ENCODE measurements at places on chromosomes 2 and 18.

GRCh38 chr2:42361728-42362283 is 789 bp upstream of the COX7A2L start:
- DNase-seq, result no peak

DNA sequence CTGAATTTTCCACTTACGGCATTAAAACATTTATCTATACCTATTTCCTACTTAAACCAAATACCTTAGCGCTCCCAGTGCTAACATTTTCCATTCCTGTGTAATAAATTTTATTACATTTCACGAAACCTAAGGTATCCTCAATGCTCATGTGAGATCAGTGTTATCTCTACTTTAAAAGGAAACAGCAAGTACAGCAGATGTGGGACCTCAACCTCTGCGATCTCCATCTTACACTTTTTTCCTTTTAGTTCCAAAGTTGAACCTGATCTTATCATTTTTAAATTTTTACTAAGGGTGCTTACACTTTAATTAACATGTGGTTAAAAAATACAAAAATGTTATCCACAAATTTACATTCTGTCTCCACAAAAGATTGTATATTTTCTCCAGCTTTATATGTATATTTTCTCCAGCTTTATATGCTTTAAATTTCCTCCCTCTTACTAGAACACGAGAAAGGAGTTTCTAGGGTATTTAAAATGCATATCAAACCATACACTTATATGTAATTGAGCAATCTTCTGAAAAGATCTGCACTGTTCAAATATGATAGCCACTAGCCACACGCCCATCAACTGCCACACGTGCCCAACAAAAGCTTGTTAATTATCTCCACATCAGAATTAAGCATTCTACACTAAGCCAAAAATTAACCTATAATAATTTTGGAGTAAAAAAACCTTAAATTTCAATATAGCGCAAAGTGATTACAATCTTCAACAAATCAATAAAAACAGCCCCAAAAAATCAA is 38.1 kb downstream of the MBOAT2 start:
- no peak for DNase-seq

DNA sequence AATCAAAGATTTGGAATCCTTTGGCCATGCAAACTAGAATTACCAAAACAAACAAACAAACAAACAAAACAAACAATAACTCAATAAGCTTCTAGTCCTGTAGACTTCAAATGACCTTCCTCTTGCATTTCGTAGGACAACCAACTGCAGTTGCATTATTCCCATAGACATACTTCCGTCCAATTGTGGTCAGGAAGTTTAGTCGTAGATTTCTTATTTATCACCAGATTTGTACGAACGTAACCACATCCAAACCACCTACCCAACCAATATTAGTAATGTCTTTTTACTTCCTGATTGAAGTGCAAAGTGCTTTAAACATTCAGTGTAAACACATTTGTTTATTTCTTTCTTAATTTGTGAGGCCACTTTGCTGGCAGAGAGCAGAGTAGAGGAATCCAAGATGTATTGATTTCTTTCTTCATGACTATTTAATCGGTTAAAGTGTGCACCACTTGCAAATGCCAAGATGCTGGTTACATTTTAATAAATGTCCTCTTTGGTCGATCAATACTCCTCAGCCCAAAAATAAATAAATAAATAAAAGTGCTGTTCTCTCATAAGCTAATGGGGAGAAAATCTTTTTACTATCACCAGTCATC is 1745.6 kb upstream of the CELF4 start:
- DNase-seq, result no peak

GRCh38 chr2:150530168-150530567 is 42.7 kb upstream of the RND3 start:
- DNase-seq, result no peak

DNA sequence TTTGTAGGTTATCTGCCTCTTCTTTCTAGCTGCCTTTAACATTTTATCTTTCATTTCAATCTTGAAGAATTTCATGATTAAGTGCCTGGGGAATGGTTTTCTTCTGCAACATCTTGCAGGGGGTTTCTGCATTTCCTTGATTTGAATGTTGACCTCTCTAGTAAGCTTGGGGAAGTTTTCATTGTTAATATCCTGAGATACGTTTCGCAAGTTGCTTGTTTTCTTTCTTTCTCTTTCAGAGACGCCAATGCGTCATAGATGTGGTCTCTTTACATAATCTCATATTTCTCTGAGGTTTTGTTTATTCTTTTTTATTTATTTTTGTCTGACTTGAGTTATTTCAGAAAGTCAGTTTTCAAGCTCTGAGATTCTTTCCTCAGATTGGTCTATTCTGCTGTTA is 225.7 kb downstream of the XIRP2 start:
- no peak for DNase-seq

GRCh38 chr2:20771299-20771698 is 51.6 kb downstream of the LDAH start:
- DNase-seq, result no peak

GRCh38 chr2:127145280-127145895 is 38.4 kb upstream of the BIN1 start:
- no peak for DNase-seq

GRCh38 chr2:149099298-149099697 is 60.8 kb downstream of the LYPD6B start:
- no peak for DNase-seq

DNA sequence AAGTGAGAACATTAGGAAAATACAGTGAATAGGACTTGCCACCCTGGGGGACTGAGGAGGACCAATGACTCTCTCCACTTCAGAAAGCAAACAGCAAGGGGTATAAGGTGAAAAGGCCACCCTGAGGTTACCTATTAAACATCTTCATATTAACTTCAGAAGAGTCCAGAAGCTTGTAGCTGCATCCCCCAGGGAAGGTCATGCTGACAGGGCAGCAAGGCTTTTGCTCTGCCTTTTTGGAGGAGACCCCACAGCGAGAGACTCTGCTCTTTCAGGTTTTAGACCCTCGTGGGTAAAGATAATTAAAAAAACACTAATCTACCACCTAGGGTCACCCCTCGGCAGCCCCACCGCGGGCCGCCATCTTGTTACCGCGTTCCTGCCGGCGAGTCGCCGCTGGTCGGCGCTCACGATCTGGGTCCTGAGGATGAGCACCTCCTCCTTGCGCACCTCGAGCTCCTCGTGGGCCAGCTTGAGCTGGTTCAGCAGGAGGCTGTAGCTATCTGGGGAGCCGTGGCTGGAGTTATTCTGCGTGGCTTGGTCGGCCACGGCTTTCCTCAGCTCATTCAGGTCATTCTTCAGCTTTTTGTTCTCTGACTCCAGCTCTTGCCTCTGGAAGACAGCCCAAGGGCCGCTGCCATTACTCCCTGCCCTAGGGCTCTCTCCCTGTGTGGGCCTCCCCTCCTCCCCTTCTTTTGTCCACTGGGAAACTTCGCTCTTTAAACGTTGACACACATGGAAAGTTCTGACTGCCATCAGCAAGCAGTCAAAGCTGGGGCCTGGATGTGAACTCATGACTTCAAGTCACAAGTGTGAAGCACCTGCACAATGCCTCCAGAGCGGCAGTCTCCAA is 50.7 kb upstream of the ACAA2 start:
- DNase-seq, result no peak

DNA sequence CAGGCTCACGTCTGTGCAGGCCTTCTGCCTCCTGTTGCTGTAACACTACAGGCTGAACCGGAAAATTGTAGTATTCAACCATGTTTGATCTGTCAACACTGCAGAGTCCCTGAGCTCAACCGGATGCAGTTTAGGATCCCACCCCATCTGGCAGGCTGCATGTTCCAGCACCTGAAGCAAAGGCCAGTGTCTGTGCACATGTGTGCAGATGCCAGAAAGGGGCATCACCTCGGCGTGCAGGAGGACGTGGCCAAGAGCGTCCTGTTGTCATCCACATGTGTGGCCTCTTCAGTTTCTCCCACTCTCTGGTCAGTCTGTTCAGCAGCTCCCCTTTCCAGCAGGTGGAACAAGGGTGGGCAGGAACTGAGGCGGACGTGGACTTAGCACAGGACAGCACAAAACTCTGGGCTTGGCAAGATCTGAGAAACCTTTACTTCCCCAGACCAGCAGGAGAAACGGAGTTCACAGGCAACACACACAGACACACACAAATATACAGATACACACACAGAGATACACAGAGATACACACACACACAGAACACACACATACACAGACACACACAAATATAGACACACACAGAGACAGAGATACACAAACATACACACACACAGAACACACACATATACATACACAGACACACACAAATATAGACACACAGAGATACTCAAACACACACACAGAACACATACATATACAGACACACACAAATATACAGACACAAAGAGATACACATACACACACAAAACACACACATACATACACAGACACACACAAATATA is 111.3 kb downstream of the NDUFA10 start:
- DNase-seq, result no peak

DNA sequence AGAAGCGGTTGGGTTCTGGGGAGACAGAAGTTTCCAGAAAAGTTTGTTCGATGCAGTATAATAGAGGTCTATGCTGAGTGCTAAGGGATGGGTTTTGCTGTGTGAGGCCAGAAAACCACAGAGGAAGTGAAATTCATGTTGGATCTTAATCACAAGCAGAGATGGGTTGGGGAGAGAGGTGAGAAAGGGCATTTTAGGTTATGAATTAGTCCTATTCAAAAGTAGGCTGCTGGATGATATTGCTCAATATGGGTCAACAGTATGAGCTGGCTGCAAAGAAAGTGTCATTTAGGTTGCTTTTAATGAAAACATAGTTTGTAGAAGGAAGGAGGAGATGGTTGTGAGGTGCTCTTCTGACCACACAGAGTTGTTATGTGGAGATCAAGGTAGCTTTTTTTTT is 118.8 kb upstream of the LHCGR start:
- no peak for DNase-seq

All from stimulated activated CD8-positive, alpha-beta memory T cell treated with anti-CD3 and anti-CD28 coated beads, Interleukin-7, amount 100 ng/mL, for 24 hours (primary cell).